Naive B cell (primary cell): ENCODE measurements at places on chromosomes 5 and 9. TPM values are rescaled to one million over a fixed set of nuclear protein-coding genes. Genes with fewer than 3 reads are reported as not detected.

DNA sequence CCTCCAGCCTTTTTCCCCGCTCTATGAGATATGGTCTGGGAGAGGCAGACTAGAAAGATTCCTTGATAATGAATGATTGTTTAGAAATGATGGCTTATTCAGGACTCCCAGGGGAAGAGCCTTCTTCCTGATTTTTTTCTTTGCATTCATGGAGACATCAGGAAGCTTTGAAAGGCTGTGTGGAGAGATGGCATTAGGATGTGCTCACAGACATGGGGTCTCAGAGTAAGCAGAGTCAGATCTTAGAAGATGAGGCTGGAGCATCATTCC, 37.1 kb downstream of the PPARGC1B start:
- DNase-seq = no peak
- H3K27ac ChIP-seq = no peak overlapping the region
- H3K36me3 ChIP-seq = no peaks in the 10 kb centered on the region
- no peak overlapping the region for H3K4me3 ChIP-seq
- H3K4me1 ChIP-seq = no peaks in the 10 kb centered on the region

DNA sequence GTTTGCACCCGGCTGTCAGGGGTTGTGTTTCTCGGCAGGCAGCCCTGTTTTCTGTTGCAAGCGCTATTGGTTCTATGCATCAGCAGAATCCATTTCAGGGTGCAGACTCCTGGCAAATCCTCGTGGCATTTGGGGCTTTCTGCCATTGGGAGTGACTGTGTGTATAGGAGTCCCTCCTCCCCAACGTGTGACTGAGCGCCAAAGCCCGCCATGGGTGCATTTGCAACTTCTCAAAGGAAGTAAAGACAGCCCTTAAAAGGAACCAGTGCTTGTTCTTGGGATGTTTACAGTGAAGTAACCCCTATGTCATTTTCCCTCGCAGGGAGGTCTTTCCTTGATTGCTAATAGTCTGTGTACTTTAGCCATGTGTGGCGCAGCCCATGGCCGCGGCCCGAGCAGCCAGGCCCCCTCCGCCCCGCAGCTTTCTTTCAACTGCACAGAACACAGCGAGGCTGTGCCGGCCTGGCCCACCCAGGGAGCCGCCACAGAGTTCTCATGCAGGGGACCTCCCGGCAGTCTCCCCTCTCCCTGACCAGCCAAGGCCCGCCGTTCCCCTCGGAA, 175.6 kb downstream of the HSD17B3 start:
- H3K27me3 ChIP-seq = no peaks in the 10 kb centered on the region
- no peak for DNase-seq
- H3K4me1 ChIP-seq = no peaks in the 10 kb centered on the region

Gene CCL21
- not detected for polyA plus RNA-seq

DNA sequence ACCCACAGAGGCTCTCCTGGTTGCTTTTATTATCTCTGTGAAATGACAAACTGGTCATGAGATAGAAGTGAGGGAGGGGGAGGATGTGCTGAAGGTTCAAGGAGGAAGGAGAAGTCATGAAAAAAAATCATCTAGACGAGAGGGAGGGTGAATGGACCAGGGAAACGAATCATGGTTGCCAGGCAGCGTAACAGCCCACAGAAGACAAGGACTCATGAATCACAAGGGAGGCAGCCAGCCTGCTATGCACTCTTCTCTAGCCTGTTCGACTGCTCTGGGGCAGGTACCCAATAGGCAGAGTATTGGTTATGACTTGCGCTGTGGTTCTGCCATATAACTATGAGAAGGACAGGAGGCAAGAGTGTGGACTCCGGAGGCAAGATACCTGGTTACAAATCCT, 475.2 kb downstream of the CDK5RAP2 start:
- H3K27me3 ChIP-seq = peaks cover 6% of the 10 kb centered on the region

DNA sequence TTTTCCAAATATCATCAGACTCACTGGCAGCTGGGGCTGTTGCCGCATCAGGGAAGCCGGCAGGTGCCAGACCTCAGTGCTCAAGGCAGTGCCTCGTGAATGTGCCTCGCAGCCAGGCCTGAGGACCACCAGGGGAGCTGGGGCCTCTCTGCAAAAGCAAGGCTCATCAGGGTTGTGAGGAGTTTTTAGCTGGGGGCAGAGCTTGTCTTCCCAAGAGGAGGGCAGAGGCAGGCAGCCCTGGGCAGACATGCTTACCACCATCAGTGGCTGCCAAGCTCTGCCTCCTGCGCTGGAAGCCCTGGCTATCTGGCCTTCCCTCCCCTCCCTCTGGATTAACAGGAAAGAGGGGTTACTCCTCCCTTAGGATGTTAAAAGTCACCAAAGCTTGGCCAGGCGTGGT, 8.8 kb upstream of the TBC1D9B start:
- H3K27me3 ChIP-seq = no peaks in the 10 kb centered on the region
- no peak overlapping the region for H3K27ac ChIP-seq
- H3K36me3 ChIP-seq = no peaks in the 10 kb centered on the region
- DNase-seq = no peak

Gene CBY3
- polyA plus RNA-seq = not detected

Gene TEK
- polyA plus RNA-seq = not detected

- no peak overlapping the region for H3K27ac ChIP-seq
- H3K4me3 ChIP-seq = no peak overlapping the region
- H3K27me3 ChIP-seq = no peaks in the 10 kb centered on the region
- H3K4me1 ChIP-seq = no peaks in the 10 kb centered on the region
These were observed 66.1 kb downstream of the FBXL17 start for GRCh38 chr5:108315829-108316228.

- DNase-seq = peak; percentile 17
- H3K27me3 ChIP-seq = no peaks in the 10 kb centered on the region
- H3K4me3 ChIP-seq = peak overlapping the region; percentile 61
- peaks cover 30% of the 10 kb centered on the region for H3K4me1 ChIP-seq
These were observed 11.9 kb downstream of the ERBIN start for GRCh38 chr5:65938256-65938655.

GRCh38 chr5:60503771-60504170, 196.2 kb downstream of the DEPDC1B start:
- no peak overlapping the region for H3K27ac ChIP-seq
- H3K36me3 ChIP-seq = no peaks in the 10 kb centered on the region
- no peak for DNase-seq
- no peak overlapping the region for H3K4me3 ChIP-seq
- H3K4me1 ChIP-seq = peaks cover 3% of the 10 kb centered on the region
- no peaks in the 10 kb centered on the region for H3K27me3 ChIP-seq

DNA sequence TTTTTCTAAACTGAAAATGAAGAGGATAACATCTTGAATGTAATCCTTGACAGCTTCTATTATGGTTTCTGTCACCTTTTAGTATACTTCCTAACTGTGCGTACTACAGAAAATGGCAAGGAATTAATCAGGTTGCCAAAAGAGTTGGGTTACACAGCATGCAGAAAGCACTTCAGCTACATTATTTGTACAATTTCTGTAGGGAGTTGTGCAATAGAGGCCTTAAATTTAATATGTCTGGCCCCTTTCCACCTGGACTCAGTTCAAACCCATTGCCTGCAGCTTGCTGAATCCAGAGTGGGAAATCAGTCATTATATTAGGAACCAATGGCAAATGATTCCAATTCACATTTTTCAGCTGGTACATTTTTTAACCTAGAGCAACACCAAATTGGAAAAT, 549.7 kb downstream of the CSNK1G3 start:
- H3K4me3 ChIP-seq = no peak overlapping the region
- H3K4me1 ChIP-seq = peaks cover 34% of the 10 kb centered on the region

GRCh38 chr9:5500441-5501235, 9.7 kb upstream of the PDCD1LG2 start:
- peaks cover 23% of the 10 kb centered on the region for H3K36me3 ChIP-seq
- no peaks in the 10 kb centered on the region for H3K4me1 ChIP-seq
- H3K27ac ChIP-seq = no peak overlapping the region
- H3K27me3 ChIP-seq = peaks cover 21% of the 10 kb centered on the region
- DNase-seq = no peak

GRCh38 chr5:95261437-95262175, 23.3 kb downstream of the MCTP1 start:
- H3K36me3 ChIP-seq = no peaks in the 10 kb centered on the region
- no peaks in the 10 kb centered on the region for H3K4me1 ChIP-seq
- no peak for DNase-seq
- no peaks in the 10 kb centered on the region for H3K27me3 ChIP-seq
- H3K4me3 ChIP-seq = no peak overlapping the region

- no peak for DNase-seq
- H3K36me3 ChIP-seq = no peaks in the 10 kb centered on the region
- H3K4me3 ChIP-seq = no peak overlapping the region
- H3K27ac ChIP-seq = no peak overlapping the region
These were observed 84.3 kb upstream of the SLC1A3 start for GRCh38 chr5:36521838-36522745.

DNA sequence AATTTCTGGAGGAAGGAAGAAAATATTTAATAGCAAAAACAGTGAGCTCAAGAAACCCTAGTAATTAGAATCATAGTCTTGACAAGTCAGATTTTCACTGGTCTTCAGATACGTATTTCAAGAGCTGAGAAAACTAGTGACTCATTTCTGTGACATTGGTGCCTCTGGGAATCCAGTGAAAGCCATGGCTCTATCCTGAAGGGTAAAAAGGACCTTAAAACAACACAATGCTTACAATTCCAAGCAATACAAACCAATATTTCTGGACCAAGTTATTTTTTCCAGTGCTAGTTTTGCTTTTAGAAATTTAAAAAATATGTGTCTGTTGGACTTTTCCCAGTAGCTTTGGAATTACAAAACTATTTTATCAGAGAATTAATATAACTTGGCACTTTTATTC, 140.3 kb downstream of the LPAR1 start:
- no peaks in the 10 kb centered on the region for H3K4me1 ChIP-seq
- DNase-seq = no peak
- H3K27me3 ChIP-seq = no peaks in the 10 kb centered on the region
- H3K36me3 ChIP-seq = peaks cover 24% of the 10 kb centered on the region

Gene CCL28
- polyA plus RNA-seq = 16.4 TPM

- no peaks in the 10 kb centered on the region for H3K36me3 ChIP-seq
- no peak overlapping the region for H3K27ac ChIP-seq
- H3K4me1 ChIP-seq = no peaks in the 10 kb centered on the region
These were observed 111.9 kb downstream of the NTRK2 start for GRCh38 chr9:84781458-84781857.

Gene PHF24
- polyA plus RNA-seq = not detected

DNA sequence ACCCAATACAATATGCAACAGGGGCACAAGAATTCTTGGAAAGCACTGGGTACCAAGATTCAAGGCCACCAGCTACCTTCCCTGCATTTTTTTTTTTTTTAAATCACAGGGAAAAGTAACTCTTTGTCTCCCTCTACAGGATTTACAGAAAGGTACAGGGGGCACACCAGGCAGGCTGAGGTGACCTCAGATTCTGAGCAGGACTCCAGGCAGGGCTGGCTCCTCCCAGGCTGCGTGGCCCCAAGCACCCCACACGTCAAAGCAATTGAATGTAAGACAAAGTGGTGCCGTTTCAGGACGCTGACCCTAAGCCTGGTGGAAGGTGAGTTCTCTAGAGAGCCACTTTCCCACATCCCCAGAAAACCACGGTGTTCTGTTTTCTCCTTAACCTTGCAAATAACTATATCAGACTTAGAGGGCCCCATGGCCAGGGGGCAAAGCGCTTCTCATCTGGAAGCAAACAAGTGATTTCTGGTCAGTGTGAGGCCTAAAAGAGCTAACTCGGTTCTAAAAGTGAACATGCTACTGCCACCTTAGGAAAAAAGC, 222.6 kb downstream of the ROR2 start:
- no peaks in the 10 kb centered on the region for H3K4me1 ChIP-seq
- no peaks in the 10 kb centered on the region for H3K27me3 ChIP-seq
- H3K4me3 ChIP-seq = no peak overlapping the region
- H3K36me3 ChIP-seq = no peaks in the 10 kb centered on the region
- peak overlapping the region; percentile 44 for H3K27ac ChIP-seq
- peak; percentile 25 for DNase-seq
